ENCODE measurements at places on chromosomes 13 and 19.

DNA sequence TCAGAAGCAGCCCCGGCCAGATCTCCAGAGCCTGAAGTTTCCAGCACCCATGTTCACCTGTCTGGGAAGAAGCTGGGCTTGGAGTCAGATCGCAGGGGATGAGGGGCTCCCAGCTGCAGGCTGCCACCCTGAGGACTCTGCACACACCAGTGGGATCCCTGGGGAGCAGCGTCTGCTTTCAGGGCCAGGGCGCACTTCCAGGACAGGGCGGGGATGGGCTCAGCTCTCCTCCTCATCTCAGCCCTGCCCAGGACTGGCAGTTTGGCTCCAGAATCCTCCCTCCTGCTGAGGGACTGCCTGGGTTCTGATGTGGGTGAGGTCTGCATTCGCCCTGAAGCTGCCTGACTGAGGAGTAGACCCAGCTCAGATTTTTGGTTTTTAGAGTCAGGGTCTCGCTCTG, 3.5 kb downstream of the SLC7A9 start:
- DNase-seq = no peak

DNA sequence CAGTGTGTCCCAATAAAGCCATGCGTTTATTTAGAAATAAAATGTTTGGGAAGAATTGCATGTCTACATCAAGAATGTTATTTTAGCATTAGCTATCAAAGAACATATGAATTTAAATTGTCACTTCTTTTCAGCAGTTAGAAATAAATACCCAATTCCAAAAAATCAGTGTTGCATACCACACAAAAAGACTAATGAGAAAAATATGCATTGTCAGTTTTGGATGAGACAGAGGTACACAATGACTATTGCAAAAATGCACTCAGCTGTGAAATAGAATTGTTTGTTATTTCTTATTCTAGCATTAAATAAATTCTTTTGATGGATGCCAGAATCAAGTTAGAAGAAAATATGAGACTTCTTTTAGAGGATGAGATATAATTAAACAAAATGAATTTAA, 833.9 kb downstream of the SLITRK1 start:
- no peak for DNase-seq

DNA sequence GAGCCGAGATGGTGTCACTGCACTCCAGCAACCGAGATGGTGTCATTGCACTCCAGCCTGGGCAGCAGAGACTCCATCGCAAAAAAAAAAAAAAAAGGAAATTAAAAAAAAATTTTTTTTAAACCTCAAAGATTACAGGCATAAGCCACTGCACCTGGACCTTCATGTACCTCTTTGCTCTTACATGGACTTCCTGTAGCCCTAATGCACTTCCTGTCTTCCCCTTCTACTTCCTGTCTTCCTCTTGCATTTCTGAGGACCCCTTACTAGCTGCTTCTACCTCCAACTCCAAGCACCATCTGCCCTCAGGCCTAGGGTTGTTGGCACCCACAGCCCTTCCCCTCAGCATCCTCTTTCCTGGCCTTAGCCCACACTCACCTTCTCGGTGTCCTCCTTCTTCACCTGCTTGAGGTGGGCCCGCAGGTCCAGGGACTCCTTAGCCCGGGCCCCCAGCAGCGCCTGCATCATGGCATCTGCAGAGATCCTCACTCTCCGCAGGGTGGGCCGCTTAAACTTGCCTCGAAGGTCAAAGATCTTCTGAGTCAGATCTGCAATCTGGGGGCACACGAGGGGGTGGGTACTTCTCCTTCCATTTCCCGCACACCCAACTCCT, 3.8 kb downstream of the TNNI3 start:
- DNase-seq = no peak

DNA sequence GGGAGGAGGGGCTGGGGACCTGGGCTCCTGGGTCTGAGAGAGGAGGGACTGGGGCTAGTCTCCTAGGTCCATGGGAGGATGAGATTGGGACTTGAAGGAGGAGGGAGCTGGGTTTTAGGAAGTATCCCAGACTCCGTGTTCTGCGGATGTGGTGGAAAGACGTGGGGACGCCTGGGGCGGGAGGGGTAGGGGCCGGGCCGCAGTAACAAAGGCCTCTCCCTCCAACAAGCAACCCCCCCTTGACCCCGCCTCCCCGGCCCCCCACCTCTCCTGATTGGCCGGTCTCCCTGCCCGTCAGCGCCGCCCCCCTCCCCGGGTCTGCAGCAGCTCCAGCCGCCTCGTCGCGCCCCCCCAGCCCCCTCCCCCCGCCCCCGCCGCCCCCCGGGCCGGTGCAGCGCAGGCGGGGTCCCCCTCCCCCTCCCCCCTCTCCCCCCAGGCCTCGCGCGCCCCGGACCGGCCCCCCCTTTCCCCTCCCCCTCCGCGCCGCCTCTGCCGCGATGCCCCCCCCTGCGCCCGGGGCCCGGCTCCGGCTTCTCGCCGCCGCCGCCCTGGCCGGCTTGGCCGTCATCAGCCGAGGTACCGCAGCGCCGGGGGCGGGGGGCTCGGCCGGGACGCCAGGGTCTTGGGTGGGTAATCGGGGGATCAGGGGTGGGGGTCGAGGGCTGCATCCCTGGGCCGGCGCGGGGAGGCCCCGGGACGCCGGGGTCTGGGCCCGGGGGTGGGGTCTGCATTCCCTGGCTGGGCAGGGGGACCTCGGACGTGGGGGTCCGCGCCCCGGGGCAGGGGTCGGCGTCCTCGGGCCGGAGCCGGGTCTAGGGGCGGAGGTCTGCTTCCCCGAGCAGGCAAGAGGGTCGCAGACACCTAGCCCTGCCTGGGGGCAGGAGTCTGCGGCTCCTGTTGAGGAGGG, at the start of gene IGLON5:
TSS of gene IGLON5 (plus strand) at position 294 of the 907 bp plus-strand sequence. CDS start at position 498, 204 bp downstream.
- no peak for DNase-seq

DNA sequence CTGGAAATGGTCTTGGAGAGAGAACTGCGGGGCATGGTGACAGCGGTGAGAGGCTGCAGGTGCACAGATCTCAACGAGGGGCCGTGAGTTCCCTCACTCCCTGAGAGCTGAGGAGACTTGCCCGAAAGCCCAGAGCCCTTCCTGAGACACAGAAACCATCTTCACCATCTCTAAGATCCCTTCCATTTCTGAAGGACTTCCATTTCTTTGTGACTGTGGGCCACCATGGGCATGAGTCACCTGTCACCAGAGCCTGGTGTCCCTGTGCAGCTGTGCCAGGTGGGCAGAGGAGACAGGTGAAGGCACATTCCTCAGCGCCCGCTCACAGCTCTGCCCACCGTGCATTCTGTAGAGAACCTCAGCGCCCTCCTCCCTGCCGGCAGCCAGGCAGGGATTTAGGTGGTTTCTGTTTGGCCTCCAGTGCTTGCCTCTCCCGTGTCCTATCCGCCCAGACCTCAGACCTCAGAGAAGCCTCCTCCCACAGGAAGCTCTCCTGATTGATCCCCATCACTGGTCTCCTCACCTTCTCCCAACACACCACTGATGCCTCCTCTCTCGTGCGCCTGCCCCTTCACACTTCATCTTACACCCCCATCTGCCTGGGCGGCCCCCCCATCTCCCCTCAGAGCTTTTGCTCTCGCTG, 24.2 kb downstream of the SH3GL1 start:
- no peak for DNase-seq

DNA sequence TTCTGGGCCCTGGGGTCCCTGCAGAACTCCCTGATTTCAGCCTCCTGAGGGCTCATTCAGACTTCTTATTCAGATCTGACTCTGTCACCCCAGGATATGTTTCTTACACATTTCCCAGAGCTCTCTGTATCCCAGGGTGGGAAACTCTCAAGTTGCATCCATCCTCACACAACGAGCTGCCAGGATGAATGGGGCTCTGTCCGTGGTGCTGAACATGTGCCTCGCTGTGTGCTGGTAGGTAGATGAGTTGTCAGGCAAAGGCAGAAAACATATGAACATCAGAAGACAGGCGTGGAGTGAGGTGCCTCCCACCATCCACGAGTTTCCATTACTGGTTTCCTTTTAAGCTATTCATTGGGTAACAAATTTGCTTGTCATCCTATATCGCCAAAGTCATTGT, 11.4 kb upstream of the IGFL1 start:
- DNase-seq = no peak

DNA sequence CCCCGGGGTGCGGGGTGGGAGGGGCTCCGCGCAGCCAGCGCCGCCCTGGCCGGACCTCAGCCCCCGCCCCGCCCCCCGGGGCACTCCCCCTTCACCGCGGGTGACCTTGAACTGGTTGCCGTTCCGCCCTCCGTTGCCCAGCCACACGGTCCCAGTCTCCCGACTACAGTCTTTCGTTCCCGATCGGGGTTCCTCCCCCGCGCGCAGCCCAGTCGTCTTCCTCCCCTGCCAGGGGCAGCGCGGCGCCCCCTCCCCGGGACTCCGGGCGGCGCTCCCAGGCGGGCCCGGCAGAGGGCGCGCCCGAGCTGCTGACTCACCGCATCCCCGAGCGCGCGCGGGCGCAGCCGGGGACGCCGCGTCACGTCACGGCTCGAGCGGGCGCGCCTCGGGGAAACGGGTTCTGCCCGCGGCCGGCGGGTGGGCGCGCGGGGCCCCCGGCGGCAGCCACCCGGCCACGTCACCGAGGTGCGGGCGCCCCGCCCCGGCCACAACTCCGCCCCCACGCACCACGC, 459 bp downstream of the MIDN start:
- DNase-seq = peak; percentile 82

DNA sequence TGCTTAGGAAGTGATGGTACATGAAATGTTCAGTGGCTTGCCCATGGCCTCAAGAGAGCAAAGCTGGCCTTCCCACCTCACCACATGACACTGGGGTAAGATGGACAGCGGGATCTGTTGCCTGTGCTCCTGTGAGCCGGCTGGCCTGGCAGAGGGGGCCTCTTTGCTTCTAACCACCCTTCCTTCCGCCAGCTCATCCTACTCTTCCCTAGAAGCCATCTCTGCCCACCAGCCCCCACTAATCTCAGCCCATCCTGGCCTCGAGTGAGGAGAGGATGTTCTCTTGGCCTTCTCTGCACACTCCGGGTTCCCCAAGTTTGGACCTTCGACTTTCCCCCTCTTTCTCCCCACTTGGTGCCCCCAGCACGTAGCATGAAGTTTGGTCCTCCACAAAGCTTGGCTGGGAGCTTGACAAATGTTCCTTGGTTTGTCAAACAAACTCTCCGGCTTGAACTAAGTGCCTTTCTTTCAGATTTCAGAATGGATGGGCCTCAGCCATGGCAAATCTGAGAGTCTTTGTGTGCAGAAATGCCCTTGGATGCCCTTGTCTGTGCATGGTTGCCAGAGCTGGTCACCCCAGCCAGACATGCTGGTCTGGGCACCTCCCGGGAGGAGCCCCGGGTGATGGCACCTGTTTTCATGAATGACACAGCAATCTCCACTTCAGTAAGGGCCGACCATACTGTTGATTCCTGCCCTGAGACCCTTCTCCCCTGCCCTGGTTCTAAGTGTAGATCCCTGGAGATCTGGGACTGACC, 145.5 kb downstream of the URI1 start:
- DNase-seq = no peak

- no peak for DNase-seq
These were observed 222.8 kb upstream of the OBI1 start for GRCh38 chr13:78881751-78882150.

DNA sequence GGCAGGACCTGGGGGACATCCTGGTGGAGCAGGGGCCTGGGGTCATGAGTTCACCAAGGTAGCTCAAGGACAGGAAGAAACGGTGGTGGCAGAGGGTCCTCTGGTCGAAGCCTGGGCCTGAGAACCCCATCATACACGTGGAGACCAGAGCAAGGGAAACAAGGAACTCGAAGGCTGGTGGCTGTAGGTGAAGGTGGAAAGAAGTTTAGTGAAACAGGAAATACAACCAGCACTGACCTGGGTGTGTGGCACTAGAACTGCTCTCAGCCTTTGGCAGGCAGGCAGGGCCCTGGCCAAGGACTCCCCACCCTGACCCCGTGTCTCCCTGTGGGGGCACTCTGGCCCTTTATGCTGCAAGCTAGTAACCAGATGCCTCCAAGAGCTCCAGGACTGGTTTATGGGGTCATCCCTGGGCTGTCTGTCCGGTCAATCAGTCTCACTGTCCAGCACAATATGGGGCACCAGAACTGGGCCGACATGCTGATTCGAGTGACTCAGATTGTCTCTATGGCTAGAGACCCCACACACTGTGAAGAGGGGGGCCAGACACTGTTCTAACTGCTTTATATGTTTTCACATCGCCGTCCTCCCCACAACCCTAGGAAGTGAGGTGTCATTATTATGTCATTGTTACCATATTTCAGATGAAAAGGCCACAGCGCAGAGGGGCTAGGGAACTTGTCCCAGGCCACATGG, 3.8 kb downstream of the COX6B2 start:
- no peak for DNase-seq

DNA sequence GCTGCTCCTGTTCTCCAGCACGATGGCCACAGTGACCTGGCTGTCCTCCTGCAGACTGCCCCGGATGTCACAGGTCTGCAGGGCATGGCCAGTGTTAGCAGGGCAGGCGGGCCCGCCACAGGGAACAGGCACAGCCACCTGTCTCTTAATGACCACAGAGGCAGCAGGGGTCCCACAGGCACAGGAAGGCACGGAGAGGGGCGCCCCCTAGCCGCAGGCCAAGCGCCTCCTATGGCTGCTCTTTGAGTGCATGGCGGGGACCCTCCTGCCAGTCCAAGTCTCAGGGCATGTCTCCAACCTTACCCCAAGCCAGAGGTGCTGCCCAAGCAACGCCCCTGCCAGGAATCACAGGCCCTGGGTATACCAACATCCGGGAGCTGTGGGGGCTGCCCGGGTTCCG, 14.1 kb downstream of the IZUMO4 start:
- DNase-seq = no peak

GRCh38 chr13:83710133-83710515, 172.2 kb downstream of the SLITRK1 start:
- no peak for DNase-seq

GRCh38 chr13:51585696-51586095, 1.4 kb downstream of the WDFY2 start:
- no peak for DNase-seq

- no peak for DNase-seq
These were observed 46.5 kb upstream of the RCBTB2 start for GRCh38 chr13:48579165-48579918.

DNA sequence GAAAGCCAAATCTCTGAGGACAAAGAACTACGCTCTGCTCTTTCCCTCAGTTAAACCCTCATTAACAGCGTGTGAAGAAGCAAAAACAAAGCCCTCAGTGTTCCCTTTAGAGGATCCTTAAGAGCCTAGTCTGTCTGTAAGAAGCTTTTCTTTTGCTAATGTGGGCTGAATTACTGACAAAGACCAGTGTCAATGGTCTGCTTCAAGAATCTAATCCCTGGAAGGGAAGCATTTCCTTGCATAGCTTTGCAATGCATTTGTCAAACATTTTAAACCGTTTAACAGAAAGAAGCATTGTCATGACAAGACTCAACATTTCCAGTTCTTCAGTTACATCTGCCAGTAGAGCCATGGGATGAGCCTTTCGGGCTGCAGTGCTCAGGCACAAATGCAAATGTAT, 64.9 kb downstream of the EDNRB start:
- DNase-seq = no peak

DNA sequence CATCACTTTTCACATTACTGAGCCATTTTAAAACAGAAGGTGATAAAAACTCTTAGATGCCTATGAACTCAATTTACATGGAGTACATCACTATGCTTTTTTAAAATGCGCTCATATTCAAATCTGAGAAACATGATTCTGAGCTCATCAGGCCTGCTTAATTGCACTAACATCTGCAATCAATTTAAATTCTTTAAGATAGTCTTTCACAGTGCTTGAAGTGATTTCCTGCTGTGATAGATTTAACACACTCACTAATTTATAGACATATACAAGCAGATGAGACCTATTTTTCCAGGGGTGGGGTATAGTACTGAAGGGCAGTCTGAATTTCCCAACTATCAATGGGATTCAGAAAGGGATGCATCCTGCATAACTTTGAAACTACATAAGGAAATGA, 82.9 kb downstream of the DIAPH3 start:
- DNase-seq = no peak
